ENCODE measurements at places on chromosomes 16 and 17.

- H3K4me1 ChIP-seq = peaks cover 7% of the 10 kb centered on the region
Observed at GRCh38 chr16:84508502-84508901, 4.0 kb upstream of the MEAK7 start.

- no peaks in the 10 kb centered on the region for H3K36me3 ChIP-seq
- H3K4me1 ChIP-seq = no peaks in the 10 kb centered on the region
Observed at GRCh38 chr17:4598776-4599504, 14.6 kb downstream of the SMTNL2 start.

- H3K27ac ChIP-seq = no peak overlapping the region
- no peak for DNase-seq
- H3K27me3 ChIP-seq = no peaks in the 10 kb centered on the region
- H3K4me3 ChIP-seq = no peak overlapping the region
Observed at GRCh38 chr16:49779979-49780378, 75.9 kb downstream of the ZNF423 start.

DNA sequence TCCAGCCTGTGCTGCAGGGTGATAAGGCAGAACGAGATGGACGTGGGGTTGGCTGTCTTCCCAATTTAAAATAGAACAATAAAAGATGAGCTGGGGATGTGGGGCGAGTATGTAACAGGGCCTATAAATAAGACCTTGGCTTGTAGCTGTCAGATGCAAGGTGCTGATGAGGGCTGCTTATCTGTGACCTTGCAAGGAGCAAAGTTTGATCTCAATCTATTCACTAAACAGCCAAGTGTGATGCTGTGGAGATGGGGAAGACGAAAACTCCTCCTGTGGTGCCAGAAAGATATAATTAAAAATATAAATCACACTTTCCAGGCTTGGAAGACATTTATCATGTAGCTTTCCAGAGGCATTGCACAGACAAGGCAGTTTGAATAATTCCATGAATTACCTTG lies 26.7 kb upstream of the TEX2 start:
- no peaks in the 10 kb centered on the region for H3K4me1 ChIP-seq
- no peak overlapping the region for H3K27ac ChIP-seq
- no peak for DNase-seq

- H3K27me3 ChIP-seq = no peaks in the 10 kb centered on the region
- no peak overlapping the region for H3K4me3 ChIP-seq
- DNase-seq = peak; percentile 65
- no peaks in the 10 kb centered on the region for H3K4me1 ChIP-seq
Observed at GRCh38 chr17:10156948-10157607, 41.3 kb downstream of the GAS7 start.

GRCh38 chr17:31561469-31562375 lies 170.2 kb downstream of the RAB11FIP4 start:
- H3K27me3 ChIP-seq = no peaks in the 10 kb centered on the region
- no peak overlapping the region for H3K27ac ChIP-seq
- DNase-seq = no peak

DNA sequence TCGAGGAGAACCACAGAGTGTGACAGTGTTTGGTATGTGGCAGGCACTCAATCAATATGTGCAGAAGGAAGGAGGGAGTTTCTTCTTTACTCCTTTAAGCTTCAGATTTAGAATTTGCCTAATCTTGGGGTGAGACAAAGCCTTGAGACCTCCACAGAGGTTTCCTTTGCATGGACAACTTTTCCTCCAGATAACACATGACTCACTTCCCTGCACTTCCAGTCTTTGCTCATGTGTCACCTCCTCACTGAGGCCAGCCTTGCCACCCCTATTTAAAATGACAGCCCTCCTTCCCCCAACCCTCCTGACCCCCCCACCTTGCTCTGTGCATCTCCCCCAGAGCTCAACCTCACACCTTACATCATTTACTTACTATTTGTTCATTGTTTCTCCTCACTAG lies 17.4 kb upstream of the NOS2 start:
- no peak overlapping the region for H3K4me3 ChIP-seq
- no peaks in the 10 kb centered on the region for H3K36me3 ChIP-seq
- DNase-seq = no peak
- no peaks in the 10 kb centered on the region for H3K4me1 ChIP-seq
- no peak overlapping the region for H3K27ac ChIP-seq
- no peaks in the 10 kb centered on the region for H3K27me3 ChIP-seq

DNA sequence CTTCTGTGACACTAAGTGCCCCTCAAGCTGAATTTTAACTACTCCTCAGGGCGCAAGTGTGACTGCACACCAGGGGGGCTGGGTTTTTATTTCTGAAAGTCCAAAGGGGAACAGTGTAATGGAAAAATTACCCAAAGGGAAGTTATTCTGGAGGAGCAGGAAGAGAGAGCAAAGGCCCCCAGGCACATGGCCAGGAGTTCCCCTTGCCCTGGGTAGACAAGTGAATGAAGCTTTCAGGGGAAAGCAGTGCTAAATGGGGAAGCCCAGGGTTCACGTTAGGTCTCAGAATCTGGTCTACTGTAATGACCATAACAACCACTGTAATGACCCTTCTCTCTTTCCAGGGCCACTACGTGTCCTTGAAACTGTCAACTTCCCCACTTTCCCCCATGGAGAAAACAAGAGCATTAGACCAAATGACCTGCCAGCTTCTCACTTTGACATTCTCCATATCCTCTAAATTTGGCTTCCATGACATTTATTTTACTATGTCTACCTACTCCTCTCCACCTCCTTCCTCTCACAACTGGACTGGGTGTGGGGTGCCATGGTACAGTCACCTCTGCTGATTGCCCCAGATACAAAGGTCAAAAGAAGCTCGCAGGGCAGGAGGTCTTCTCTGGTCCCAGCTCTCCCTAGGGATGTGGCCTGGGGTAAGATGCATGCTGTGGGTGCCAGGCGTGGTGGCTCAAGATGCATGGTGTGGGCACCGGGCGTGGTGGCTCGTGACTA lies 34.1 kb upstream of the MMP2 start:
- no peaks in the 10 kb centered on the region for H3K36me3 ChIP-seq
- no peaks in the 10 kb centered on the region for H3K27me3 ChIP-seq
- no peak overlapping the region for H3K27ac ChIP-seq
- H3K4me1 ChIP-seq = no peaks in the 10 kb centered on the region
- no peak overlapping the region for H3K4me3 ChIP-seq
- DNase-seq = peak; percentile 72

GRCh38 chr17:44086364-44087311 lies 16.1 kb downstream of the G6PC3 start:
- H3K27ac ChIP-seq = no peak overlapping the region
- DNase-seq = peak; percentile 67
- peaks cover 4% of the 10 kb centered on the region for H3K4me1 ChIP-seq

DNA sequence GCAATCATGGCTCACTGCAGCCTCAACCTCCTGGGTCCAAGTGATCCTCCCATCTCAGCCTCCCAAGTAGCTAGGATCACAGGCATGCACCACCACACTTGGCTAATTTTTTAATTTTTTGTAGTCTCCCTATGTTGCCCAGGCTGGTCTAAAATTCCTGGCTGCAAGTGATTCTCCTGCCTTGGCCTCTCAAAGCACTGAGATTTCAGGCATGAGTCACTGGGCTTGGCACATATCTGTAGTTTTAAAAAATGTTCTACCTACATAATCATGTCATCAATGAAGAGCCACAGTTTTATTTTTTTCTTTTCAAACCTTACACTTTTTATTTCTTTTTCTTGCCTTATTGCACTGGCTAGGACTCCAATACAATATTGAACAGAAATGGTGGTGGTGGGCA lies 33.1 kb upstream of the COL1A1 start:
- H3K4me3 ChIP-seq = no peak overlapping the region
- no peak overlapping the region for H3K27ac ChIP-seq
- H3K4me1 ChIP-seq = no peaks in the 10 kb centered on the region
- no peaks in the 10 kb centered on the region for H3K36me3 ChIP-seq

DNA sequence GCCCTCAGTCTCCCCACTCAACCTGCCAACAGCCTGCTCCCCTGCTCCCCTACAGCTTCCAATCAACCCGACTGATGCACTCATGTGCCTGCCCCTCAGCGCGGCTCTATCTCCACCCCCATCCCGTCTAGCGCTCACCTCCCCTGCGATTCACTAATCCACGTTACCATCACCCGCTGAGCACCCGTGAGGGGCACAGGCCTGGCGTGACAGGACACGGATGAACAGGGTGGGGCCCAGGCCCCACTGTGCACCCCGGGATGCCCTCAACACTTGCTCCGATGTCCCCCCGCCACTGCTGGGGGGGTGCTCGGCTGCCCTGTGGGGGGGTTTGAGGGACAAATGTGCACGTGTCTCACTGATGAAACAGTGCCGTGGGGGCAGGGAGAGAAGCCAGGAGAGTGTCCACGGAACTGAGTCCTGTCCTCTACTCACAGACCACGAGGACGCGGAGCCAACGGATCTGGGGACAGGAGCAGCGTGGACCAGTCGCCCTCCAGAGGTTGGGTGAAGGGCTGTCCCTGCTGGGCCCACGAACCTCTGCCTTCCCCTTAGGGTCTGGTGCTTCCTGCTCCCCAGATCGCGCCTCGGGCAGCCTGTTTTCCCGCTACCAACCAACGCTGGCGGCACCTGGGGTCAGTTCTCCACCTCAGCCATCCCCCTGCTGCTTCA lies 66.7 kb downstream of the RPH3AL start:
- H3K27ac ChIP-seq = no peak overlapping the region
- H3K4me3 ChIP-seq = no peak overlapping the region
- DNase-seq = peak; percentile 10
- H3K4me1 ChIP-seq = no peaks in the 10 kb centered on the region
